ENCODE measurements at places on chromosomes 13 and 19. TPM values are rescaled to one million over a fixed set of nuclear protein-coding genes. Genes with fewer than 3 reads are reported as not detected.

The F7 gene
- polyA plus RNA-seq = not detected

The ATXN8OS gene
- polyA plus RNA-seq = not detected

The NBEA gene
- 1.9 TPM for polyA plus RNA-seq

The ZSCAN22 gene
- polyA plus RNA-seq = 1.5 TPM

The PLVAP gene
- polyA plus RNA-seq = not detected

The SCN1B gene
- 1.8 TPM for polyA plus RNA-seq

The KLK13 gene
- 0.25 TPM for polyA plus RNA-seq

The EFNB2 gene
- 0.05 TPM for polyA plus RNA-seq

The CBARP gene
- 0.41 TPM for polyA plus RNA-seq

The EPS8L1 gene
- 1.1 TPM for polyA plus RNA-seq

The IL4I1 gene
- 0.91 TPM for polyA plus RNA-seq

The ZNF835 gene
- polyA plus RNA-seq = not detected

The ZNF383 gene
- 3.3 TPM for polyA plus RNA-seq

The MBD3L2 gene
- not detected for polyA plus RNA-seq

The IRF2BP1 gene
- polyA plus RNA-seq = 7.8 TPM

The KLK8 gene
- polyA plus RNA-seq = not detected

The KIR2DL1 gene
- not detected for polyA plus RNA-seq

The LHB gene
- polyA plus RNA-seq = 0.54 TPM

The LNX2 gene
- polyA plus RNA-seq = 2.0 TPM

The HNRNPA1L2 gene
- 8.5 TPM for polyA plus RNA-seq

The ATP8B3 gene
- 1.9 TPM for polyA plus RNA-seq

The OR7D2 gene
- not detected for polyA plus RNA-seq

The MCF2L gene
- not detected for polyA plus RNA-seq

The ZNF471 gene
- 3.6 TPM for polyA plus RNA-seq

The SNAPC2 gene
- polyA plus RNA-seq = 47.2 TPM

The DHX34 gene
- 7.7 TPM for polyA plus RNA-seq

The TSKS gene
- 0.31 TPM for polyA plus RNA-seq

The PRR19 gene
- polyA plus RNA-seq = 1.1 TPM

The ADGRE1 gene
- not detected for polyA plus RNA-seq

The ZNF534 gene
- 0.20 TPM for polyA plus RNA-seq

The FUT6 gene
- polyA plus RNA-seq = not detected

The SMIM44 gene
- not detected for polyA plus RNA-seq

The FAAP24 gene
- 5.8 TPM for polyA plus RNA-seq

The B3GNT3 gene
- not detected for polyA plus RNA-seq

Data from GM23248 (cell line).